ENCODE measurements at places on chromosomes 12 and 14.
A peak's percentile ranks its signal among the peaks of the same experiment; 100 is the strongest.

GRCh38 chr14:59358102-59358501 lies 107.1 kb downstream of the GPR135 start:
- DNase-seq: no peak

DNA sequence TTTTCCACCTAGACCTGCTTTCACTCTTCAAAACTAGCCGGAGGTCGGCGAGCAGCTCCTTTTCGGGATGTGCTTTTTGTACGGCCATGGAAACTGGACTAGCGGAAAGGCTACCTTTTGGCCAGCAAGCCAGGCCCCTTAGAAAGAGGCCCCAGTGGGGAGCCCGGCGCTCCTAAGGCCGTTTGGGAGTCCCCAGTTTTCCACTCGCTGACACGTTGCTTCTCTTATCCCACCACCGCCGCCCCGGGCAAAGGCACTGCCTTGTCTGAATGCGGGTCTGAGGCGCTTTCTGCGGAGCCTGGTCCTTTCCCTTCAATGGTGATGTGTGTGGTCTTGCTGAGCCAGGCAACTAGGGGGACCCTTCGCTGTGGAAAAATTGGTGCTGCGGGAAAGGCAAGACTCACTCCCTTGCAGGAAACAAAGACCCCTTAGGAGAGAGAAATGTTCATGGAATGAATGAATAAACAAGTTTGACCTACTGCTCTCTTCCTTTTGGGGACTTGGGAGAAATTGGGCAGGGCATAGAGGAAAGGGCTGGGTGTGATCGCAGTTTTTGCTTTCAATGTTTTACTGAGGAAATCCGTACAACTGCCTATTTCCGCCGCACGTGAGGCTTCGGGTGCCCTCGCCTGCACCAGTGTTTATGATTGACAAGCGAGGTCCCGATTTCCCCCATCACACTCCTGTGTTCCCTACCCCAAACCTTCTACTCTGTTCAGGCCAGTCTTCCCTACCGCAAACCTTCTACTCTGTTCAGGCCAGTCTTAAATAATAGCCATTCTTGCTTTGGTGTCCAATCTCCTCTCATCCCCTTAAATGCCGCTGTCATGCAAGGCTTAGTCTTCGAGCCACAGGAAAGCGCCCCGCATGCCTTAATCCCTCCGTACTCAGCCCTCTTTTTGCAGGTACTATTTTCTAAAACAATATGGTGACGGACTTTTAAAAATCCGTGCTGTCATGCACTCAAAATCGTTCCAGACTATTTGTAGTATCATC lies 1.0 kb upstream of the SLC38A2 start:
- DNase-seq: peak; percentile 59

DNA sequence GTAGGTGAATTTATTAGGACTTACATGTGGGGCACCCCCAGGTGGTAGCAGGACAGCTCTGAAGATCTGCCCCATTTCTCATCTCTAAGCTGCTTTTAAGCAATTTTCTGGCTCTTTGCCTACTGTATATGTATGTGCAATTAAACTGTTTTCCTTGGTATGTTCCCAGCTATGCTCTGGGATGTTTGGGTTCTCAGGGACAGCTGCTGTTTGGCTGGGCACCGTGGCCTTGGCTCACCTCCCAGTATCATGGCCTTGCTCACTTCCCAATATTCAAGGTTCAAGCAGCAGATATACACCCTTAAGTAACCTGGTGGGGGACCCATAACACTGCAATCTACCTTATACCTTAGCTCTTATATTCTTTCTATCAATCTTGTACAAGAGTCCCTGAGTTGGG lies 53.7 kb upstream of the KITLG start:
- no peak for DNase-seq

- DNase-seq: peak; percentile 32
Measured at GRCh38 chr12:121711361-121712189, 977 bp upstream of the TMEM120B start.

- DNase-seq: peak; percentile 53
Measured at GRCh38 chr12:101697930-101698799, 725 bp downstream of the CHPT1 start.

- peak; percentile 16 for DNase-seq
Measured at GRCh38 chr14:53929871-53930715, 26.5 kb downstream of the BMP4 start.

DNA sequence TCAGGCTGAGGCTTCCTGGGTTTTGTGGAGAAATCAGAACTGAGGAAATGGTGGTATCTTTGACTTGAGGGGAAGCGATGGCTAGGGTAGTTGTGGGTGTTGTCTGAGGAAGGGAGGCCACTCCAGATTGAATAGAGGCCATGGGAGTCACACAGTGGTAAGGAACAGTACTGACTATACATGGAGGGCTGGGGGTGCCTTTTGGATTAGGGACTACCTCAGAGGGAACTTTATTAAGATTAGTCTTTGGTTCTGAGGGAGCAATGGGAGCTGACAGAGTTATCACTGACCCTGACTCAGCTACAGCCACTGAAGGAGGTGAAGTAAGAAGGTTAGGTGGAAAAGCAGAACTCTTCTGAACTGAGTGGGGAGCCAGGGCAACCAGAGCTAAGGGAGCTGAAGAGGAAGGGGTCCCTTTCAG lies 4.4 kb downstream of the NACA start:
- DNase-seq: no peak

DNA sequence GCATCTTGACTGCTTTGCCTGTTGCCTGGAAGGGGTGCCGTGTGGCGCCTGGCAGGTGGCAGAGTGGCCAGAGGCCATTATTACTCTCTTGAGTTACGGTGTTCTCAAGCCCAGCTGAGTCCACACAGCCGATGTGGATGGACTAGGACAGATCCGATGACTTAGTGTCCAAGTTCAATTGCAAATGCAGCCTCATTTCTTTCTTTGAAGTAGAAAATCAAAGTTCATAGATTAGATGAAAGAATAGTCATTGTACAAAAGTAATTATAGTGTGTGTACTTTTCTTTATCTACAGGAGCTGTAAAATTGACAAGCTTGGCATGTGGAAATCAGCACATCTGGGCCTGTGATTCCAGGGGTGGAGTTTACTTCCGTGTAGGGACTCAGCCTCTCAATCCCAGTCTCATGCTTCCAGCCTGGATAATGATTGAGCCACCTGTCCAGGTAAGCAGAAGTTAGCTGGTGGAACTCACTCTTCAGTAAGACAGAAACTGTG lies 44.7 kb downstream of the ANKRD9 start:
- DNase-seq: no peak

- DNase-seq: no peak
Measured at GRCh38 chr12:78249578-78249977, 418.9 kb downstream of the NAV3 start.

DNA sequence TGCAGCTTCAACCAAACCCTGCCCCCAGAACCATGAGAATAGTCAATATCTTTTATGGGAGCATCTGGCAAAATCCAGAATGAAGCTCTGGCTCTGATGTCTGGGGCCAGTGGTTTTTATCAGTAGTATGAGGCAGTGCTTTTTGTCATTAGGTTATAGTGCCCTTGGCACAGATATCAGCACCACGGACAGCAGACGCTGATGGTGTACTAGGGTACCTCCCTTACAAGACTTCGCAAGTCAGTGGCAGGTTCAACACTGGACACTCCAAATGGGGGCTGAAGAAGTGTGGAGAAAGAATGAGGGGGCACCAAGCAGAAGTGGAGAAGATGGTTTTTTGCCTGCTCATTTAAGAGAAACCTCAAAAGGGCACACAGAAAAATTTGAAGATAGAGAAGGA lies 68.2 kb upstream of the E2F7 start:
- peak; percentile 82 for DNase-seq

GRCh38 chr12:79691511-79692248 lies 916 bp upstream of the PAWR start:
- DNase-seq: peak; percentile 76

GRCh38 chr12:100251917-100252316 lies 15.0 kb downstream of the DEPDC4 start:
- DNase-seq: peak; percentile 95

DNA sequence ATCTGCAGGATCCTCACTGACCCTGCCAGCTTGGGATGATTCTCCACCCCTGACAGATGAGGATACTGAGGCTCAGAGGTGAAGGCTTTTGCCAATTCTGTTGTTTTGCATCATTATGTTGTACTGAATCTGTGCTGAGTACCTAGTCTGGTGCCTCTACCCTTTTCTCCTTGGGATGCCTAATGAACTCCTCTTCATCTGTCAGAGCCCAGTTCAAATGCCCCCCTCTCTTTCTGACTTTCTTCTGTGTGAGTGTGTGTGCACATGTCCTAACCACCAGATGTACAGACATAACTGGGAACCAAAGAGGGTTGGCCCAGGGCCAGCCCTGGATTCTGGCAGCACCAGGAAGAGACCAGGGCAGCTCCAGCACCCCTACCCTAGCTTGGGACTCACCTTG lies 22.8 kb downstream of the FOXN4 start:
- DNase-seq: no peak

DNA sequence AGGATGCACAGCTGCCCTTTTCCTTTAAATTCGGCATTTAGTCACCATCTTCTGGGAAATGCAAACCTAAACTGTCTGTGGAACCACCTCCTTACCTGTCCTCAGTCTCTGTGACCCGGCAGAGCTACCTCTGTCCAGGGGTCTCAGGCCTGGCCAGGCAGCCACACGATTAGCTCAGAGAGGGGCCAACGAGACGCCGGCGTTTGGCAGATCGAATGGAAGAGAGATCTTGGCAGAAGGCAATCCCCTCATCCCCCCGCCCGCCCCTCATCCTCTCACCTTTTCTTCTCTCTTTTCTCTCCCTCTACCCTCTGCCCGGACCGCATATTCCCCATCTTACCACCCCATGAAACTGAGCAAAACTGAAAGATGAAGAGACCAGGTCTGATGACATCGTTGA lies 101.0 kb downstream of the PIWIL1 start:
- DNase-seq: no peak

GRCh38 chr14:105908481-105908911 lies 382.1 kb downstream of the TMEM121 start:
- no peak for DNase-seq

DNA sequence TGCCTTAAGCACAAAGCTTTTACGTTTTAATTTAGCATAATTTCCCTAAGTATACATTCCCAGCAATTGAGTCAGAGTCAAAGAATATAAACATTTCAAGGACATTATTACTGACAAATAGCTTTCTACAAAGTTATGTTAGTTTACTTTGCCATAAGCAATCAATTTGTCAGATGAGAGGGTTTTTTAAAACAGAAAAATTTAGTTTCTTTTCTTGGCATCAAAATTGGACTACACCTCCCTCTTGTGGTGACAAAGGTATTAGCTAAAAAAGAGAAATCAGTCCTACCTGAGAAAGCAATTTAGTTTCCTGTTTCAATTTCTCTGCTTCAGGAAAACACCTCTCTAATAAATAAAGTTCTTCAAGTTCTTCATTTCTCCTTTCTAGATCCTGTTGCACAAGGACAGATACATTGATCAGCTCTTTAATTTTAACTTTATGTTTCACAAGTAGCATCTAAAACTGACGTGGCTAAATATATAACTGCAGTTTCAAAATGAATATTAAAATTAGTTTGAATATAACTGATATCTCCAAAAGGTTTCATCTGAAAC lies 39.9 kb downstream of the DNAI7 start:
- DNase-seq: peak; percentile 68

GRCh38 chr12:24561882-24562770 lies 386.8 kb downstream of the BCAT1 start:
- peak; percentile 23 for DNase-seq

GRCh38 chr12:102993537-102993936 lies 36.1 kb downstream of the ASCL1 start:
- no peak for DNase-seq

- no peak for DNase-seq
Measured at GRCh38 chr12:112140728-112141127, 15.4 kb downstream of the TRAFD1 start.

- no peak for DNase-seq
Measured at GRCh38 chr12:39332661-39333175, 110.2 kb downstream of the KIF21A start.

DNA sequence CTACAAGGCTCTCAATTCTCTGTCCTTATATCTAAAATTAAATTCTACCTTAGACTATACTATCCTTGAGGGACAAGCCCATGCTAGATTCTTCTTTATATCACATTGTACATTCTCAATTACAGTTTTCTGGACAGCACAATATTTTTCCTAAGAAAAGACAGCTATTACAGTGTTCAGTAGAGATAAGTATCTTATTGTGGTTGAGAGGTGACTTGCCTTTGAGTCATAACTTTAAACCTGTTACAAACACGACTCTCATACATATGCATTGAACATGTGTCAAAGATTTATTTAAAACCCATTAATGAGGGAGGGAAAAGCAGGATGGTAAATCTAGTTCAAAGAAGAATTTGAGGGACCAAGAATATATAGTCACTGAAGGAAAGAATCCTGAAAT lies 61.1 kb downstream of the TPH2 start:
- no peak for DNase-seq

GRCh38 chr14:23351681-23352505 lies 794 bp downstream of the SLC22A17 start:
- no peak for DNase-seq
